ENCODE measurements at places on chromosomes 11 and 22. TPM values are rescaled to one million over a fixed set of nuclear protein-coding genes. Genes with fewer than 3 reads are reported as not detected.

CLMP gene
- polyA plus RNA-seq: 43.0 TPM

PHOX2A gene
- polyA plus RNA-seq: not detected

SCYL1 gene
- polyA plus RNA-seq: 85.3 TPM

DNA sequence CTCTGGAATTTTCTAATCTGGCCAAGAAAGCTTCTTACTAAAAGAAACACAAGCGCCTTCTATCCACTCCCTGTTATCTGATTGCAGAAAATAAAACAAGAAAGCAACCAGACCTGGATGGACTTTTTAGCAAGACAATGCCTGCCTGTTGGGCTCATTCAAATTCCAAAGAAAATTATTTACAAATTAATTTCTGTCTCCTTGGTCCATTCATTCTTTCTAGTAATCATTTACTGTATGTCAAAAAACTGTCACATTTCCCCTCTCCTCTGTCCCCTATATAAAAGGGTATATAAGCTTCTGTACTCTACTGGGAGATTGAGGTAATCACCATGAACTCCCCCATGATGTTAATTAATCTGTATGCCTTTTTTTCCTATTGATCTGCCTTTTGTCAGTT lies 279.9 kb downstream of the DLG2 start:
- DNase-seq: no peak

DNA sequence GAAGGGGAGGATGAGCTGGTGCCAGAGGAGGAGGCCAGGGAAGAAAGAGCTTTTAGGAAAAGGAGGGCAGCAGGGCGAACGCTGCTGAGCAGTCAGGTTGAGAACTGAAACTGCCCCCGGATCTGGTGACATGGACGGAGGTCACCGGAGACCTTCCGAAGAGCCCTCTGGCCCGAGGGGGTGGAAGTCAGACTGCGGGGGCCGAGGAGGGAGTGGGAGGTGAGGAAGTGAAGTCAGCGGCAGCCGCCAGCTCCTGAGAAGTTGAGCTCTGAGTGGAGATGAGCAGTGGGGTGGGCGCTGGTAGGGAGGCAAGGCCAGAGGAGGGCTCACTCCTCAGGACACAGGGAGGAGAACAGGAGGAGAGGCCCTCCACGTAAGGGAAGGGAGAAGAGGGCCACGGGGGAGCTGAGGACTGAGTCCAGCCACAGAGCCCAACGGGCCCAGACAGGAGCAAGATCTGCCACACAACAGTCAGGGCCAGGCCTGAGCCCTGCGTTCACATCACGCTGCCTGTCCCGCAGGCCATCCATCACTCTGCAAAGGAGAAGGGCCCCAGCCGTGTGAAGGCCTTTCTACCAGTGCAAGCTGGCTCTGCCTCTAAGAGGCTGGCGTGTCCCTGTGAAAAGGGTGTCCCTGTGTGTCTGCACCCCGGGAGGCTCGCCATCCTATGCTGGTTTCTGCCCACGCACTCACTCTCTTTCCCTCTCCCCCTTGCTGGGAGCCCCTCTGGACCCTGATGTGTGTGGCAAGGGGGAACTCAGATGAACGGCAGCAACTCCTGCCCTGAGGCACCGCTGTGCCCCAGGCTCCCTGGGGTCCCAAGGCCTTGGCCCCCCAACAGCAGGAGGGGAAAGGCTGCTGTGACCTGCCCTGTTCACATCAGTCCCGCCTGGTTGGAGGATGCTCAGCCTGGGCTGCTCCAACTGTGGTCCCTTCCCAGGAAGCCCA lies 19.0 kb upstream of the LRRC32 start:
- no peak for DNase-seq

POTEH gene
- not detected for polyA plus RNA-seq

DNA sequence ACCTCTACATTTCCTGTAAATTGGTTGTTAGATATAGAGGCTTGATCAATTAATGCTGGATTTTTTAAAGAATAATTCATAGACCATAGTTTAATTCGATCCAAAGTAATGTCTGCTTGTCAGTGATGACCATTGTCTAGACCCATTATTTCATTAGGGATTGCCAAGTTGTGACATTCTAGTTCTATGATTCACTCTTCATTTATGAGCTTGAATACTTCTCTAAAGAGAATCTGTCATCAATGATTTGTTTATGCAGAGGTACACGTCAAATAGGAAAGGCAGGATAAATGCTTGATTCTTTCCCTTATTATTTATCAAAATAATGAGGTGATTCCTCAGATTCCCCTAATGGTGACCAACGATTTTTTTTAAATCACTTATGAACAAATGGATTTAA lies 24.0 kb upstream of the ROBO3 start:
- no peak for DNase-seq

LSP1 gene
- 7.8 TPM for polyA plus RNA-seq

- no peak for DNase-seq
Measured at GRCh38 chr11:2929531-2929949, 320 bp upstream of the PHLDA2 start.

USH1C gene
- 81.6 TPM for polyA plus RNA-seq

WT1 gene
- polyA plus RNA-seq: 220 TPM

POU2AF3 gene
- 8.0 TPM for polyA plus RNA-seq

AIP gene
- 68.0 TPM for polyA plus RNA-seq
